Progenitor cell of endocrine pancreas (in vitro differentiated cells): ENCODE measurements at places on chromosomes 2 and 18.

- DNase-seq = no peak
Measured at GRCh38 chr2:224764565-224765236, 48.5 kb upstream of the CCDC195 start.

- no peak for DNase-seq
Measured at GRCh38 chr18:6714010-6714409, 15.5 kb upstream of the ARHGAP28 start.

GRCh38 chr2:224561234-224562005, 23.7 kb downstream of the CUL3 start:
- DNase-seq = no peak

DNA sequence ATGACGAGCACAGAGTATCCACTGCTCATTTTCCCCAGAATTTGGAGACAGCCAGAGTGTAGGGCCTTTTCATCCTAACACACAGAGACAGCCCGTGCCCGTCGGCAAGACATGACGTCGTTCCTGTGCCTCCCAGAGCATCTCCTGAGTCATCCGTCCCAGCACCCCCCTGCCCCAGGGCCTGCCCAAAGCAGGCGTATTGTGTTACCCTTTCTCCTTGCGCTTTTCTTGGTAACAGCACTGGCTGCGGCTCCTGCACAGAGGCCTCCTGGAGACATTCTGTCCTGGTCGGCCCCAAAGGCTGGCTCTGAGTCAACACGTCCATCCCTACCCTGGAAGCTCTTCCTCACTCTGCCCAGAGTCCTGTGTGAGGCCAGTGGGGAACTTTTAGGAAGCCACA, 217.1 kb downstream of the KLHL29 start:
- DNase-seq = no peak

DNA sequence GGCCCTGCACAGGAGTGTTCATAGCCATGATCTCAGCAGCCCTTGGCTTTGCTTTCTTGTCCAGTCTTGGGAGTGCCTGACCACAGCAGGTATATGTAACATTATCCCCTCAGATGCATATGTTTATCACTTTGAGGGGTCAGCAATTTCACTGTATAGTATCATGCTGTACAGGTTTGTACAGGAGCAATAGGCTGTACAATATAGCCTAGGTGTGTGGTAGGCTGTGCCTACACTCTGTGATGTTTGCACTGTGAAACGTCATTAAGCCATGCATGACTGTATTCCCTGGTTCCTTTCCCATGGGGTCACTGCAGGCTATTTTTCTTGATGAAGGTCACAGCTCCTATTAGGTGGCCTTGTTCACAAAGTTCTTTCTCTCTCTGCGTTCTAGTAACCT, 4.7 kb upstream of the IL36G start:
- no peak for DNase-seq

GRCh38 chr18:23986600-23987359, 27.8 kb upstream of the TTC39C start:
- DNase-seq = no peak

GRCh38 chr2:55019526-55020258, 30.6 kb downstream of the RTN4 start:
- DNase-seq = no peak

- peak; percentile 32 for DNase-seq
Measured at GRCh38 chr2:232333361-232334135, 45.0 kb upstream of the ALPP start.

DNA sequence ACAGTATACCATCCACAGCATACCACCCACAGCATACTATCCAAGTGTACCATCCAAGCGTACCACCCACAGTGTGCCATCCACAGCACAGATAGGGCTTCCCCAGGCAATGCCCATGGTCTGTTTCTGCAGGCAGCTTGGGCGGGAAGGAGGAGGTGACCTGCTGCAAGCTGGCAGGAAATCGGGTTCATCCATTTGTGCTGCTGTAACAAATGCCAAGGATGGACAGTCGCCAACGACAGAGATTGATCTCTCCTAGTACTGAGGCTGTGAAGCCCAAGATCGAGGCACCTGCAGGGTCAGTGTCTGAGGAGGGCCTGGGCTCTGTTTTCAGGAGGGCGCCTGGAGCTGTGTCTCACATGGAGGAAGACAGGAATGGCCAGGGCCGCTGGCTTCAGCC, 93.6 kb upstream of the SNTG2 start:
- no peak for DNase-seq
